ENCODE measurements at places on chromosomes 12 and 14.
A peak's percentile ranks its signal among the peaks of the same experiment; 100 is the strongest.

GRCh38 chr14:81319314-81319713, 80.8 kb downstream of the STON2 start:
- no peak for DNase-seq

GRCh38 chr14:85358136-85358785, 171.7 kb upstream of the FLRT2 start:
- no peak for DNase-seq

DNA sequence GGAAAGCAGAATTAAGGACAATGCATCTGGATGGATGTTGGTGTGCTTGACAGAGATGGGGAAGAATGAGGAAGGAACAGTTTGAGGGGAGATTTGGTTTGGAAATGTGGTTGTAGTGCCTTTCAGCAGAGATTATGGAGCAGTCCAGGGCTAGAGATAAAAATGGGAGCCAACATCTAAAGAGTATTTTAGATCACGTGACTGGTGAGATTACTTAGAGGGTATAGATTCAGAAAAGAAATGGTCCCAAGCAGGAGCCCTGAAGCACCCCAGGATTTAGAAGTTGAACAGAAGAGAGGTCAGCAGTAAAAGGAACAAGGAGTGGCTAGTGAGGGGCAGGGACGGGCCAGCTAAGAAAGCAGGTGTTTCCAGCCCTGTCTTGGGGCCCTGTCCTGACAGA, 29.6 kb downstream of the ZNF664 start:
- DNase-seq = no peak

DNA sequence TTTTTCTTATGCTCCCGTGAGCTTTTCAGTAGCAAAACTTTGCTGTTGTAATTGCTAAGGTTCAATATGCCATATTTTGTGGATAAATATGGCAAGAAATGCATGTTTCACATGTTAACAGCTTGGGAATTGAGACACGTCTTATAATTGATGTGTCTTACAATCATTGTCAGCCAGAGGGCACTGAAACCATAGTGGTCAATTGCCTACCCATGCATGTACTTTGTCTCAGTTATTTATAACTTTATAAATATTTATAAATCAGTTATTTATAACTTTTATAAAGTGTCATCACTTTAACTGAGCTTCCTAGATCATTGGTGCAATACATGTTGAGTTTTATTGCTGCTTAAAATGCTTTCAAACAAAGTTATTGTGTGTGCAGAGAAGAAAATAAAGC, 82.0 kb downstream of the CATSPERB start:
- no peak for DNase-seq

DNA sequence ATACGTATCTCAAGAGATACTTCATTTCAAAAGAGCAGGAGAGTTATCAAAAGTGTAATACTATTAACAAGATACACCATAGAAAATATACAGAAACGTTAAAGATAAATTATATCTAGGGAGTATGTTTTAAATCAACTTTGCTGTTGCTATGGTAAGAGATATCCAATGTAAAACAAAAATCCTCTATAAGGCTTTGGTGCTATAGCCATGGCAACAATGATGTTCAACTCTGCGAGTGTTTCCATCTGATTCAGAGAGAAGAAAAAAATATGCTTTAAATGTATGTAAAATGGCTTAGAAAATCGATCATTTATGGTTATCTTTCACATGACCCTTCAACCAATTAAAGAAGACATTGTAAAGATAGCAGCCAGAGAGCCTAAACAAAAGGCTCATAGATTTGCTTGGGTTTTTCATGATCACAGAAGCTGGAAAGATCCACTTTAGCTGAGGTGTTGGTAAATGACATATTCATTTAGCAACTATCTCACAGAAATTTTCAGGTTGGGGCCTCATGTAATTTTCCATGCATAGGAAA, 387.0 kb upstream of the GARIN6 start:
- no peak for DNase-seq

DNA sequence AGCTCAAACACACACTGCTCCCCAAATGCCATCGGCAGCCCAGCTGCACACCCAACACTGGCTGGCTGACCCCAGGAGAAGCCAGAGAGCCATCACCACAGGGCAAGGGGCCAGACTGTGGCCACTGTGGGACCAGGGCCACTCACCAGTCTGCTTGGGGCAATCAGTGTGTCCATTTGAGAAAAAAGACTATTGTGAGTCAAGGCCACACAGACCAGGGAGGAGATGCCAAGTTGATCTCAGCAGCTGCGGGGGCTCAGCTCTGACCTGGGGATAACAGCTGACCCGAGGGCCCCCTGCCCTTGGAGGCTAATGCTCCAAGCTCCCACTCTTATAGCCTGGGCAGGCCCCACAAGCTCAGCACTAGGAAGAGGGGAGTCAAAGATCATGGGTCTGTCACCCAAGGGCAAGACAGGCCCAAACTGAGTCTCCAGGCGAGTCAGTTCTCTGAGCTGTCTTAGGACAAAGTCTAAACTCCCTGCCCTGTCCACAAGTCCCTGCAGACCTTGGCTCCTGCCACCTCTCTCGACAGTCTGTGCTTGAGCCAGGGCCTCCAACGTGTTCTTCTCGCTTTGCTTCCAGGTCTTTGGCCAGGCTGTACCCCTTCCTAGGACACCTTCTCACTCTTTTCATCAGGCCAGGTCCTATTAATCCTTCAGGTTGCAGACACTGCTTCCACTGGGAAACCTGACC, 30.1 kb upstream of the PNMA1 start:
- DNase-seq = no peak

DNA sequence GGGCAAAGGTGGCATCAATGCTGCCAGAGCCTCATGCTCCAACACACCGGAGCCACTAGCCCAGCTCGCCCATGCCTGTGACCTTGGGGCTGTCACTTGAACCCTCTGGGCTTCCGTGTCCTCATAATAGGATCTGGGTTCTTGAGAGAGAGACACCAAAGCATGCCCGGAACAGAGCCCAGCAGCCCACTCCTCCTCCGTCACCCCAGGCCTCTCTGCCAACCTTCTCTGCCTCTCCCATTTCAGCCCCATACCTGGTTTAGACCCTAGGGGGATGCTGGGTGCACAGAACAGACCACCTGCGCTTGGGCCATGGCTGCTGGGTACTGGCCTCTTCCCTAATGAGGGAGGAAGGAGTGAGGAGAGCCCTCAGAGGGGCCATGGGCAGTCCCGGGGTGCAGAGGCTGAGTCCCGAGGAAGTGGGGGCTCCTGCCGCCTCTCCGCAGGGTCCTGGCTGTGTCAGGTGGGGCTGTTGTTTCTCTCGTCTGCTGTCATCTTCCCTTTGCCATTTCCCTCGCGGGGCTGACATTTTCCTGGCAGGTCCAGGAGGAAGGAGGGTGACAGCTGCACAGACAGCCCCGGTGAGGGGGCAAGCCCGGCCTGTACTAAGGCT, 172.4 kb upstream of the RTL1 start:
- no peak for DNase-seq

DNA sequence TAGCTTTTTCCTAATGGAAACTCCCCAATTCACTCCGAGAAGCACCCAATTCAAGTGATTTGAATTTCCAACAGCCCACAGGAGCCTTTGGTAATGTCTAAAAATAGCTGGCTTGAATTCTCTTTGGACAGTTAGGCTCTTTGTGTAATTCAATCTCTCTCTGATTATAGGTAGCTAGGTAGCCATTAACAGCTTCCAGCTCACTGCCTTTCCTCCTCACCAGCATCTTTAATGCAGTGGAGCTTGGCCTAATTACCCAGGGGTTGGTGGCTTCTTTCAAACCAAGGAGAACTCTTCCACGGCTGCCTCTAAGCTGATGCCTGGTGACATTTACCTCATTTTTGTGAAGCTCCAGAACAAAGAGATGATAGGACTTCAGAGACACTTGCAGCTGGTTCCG, 86.4 kb downstream of the WSCD2 start:
- DNase-seq = peak; percentile 20
